Osteocyte (in vitro differentiated cells): ENCODE measurements at places on chromosomes 5 and 9. TPM values are rescaled to one million over a fixed set of nuclear protein-coding genes. Genes with fewer than 3 reads are reported as not detected.

DNA sequence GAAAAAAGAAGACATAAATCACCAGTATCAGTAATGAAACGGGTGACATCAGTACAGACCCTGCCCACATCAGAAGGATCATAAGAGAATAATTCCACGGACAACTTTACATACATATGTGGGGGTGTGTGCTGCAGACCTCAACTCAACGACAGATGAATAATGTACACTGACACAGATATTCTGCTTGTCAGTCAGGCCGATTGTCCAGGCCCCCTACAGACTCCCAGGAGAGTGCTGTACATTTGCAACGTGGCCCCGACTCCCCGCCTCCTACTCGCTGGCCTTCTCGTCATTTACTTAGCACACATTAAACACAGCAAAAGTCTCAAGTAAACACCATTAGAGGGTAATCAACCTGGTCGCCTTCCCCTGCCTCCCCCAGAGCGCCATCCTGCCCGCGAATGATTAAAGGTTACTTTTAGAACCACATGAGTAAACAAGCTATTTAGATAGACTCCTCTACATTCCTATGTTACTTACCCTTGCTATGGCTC, 3.5 kb upstream of the TMED9 start:
- DNase-seq: no peak

GRCh38 chr5:147490989-147491388, 18.9 kb downstream of the DPYSL3 start:
- no peak for DNase-seq

DNA sequence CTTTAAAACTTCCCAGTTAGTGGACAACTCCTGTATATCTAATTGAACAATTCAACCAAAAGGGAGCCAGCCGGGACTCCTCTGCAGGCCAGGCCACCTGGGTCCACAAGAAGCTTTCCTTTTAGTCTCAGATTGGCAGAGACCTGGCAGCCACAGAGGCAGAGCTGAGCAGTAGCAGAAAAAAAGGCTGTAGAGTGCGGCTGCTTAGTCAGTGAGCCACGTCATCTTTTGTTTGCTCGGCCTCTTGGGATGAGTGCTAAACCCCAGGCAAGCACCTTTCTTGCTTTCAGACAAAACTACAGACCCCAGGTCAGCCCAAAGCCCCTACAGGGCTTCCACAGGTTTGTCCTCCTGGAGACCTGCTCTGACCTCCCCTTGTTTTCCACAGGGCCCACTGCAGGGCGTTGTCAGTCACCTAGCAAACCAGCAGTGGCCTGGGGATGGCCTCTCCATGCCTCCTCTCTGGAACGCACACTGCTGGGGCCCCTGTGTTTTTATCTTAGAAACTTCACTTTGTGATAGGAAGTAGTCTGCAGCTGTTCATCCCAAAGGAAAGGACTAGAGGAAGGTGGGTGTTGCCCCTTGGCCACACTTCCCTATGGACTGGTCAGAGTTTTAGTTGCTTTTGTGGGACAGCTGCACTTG, 49.9 kb downstream of the SHB start:
- DNase-seq: no peak

DNA sequence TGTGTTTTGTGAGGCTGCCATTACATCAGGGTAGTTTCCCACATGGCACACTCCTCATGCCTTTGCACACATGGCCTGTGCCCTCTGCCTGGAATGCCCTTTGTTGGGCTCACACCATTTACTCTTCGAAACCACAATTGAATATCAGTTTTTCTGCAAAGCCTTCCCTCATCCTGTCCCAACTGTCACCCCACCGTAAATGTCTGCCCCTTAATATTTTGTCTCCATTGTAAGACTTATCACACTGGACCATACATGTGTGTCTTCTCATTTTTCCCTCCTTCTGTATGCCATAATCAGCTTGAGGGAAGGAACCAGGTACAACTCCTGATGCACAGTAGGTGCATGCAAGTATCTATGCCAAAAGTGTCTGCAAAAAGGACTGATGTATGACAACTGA, 62.7 kb upstream of the TMEM252 start:
- no peak for DNase-seq

DNA sequence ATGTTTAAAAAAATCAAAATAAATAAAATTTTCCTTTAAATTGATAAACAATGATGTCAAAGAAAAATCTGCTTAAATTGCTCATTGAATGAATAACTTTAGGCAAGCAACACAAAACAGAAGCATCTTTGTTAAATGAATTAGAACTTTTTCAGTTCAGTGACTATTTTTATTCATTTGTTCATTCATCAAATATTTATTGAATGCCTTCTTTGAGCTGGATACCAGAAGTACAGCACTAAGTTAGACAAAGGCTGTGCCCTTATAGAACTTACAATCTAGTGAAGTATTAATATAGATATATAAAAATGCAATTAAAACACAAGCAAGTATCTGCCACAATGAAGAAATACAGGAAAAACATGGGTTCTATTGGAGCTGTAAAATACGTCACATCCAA, 10.8 kb downstream of the FNIP1 start:
- no peak for DNase-seq

DNA sequence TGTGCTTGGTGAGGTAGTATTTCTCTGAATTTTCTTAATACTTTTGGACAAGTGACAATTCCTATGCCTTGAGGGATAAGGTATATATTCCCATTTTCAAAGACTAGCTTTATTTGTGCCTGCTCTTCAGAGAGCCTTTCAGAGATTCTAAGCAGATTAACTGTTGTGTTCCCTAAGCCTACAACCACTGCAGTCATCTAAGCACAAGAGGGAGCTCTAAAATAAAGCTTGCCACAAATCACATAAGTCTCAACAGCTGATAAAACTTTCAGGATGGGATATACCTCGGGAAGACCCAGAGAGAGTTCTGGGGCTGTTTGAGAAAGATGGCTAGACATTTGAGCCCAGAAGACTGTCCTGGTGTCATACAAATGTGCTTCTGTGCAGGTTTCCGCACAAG, 157.3 kb downstream of the CYLC2 start:
- no peak for DNase-seq

DNA sequence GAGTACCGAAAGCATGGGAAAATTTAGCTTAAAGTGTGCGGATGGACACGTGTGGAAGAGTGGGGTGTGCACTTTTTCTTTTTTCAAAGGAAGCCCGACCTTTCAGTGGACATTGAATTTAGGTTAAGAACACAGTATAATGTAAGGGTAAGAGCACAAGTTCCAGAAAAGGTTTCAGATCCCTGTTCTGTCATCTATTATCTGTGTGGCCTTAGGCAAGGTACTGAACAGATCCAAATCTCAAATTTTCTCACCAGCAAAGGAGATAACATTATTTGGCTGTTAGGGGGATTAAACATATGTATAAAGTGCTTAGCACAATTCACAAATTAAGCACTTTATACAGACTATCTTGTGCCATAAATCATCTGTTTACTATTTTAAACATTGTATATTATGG, 441.0 kb downstream of the SPOCK1 start:
- no peak for DNase-seq

RAD50 gene
- total RNA-seq: 24.7 and 27.5 TPM in 2 replicates

ADRA1B gene
- 4.0 and 4.6 TPM in 2 replicates for total RNA-seq

MEGF10 gene
- 39.8 and 41.0 TPM in 2 replicates for total RNA-seq

GDA gene
- not detected in 2 replicates for total RNA-seq
